ENCODE measurements at places on chromosomes 11 and 22.

DNA sequence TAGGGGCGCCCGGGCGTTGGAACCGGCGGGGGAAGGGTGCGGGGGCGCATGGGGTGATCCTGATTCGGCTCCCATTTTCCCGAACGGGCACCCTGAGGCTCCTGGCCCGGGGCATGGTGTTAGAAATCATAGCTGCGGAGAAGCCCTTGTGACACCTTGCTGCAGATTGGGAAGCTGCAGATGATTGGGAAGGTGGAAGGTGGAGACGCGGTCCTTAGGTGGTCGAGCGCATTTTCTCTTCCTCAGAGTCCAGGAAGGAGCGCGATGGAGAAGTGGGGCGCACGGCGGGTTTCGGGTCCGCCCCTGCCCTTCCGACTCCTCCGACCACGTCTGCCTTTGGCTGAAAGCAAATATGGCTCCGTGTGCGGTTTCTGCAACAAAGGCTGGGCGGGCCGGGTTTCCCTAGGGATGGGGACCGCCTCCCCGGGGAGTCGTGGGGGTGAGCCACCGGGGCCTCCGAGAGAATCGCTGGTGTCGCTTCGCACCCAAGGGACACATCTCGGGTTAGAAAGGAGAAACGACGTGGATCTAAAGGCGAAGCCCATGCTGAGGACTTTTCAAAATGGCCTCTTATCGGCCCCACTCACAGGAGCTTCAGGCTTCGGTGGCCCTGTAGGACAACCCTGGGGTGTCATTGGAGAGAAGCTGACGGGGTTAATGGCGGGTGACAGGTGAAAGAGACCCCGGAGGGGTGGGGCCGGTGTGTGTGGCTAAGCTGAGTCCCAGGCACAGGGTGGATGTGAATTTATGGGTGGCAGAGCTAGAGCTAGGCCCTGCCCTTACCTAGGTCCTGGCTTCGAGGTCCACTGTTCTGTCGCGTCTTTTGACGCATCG is 707 bp upstream of the FTH1 start:
- peak; percentile 33 for DNase-seq

GRCh38 chr11:35974882-35975589 is 31.2 kb downstream of the LDLRAD3 start:
- no peak for DNase-seq

- DNase-seq, result peak; percentile 82
Observed at GRCh38 chr22:50306753-50307749, at the start of gene PLXNB2. TSS of gene PLXNB2 (minus strand) at chr22:50307646. CDS start at chr22:50290584, 17,062 bp downstream.

GRCh38 chr22:45069925-45070324 is 60.1 kb upstream of the PHF21B start:
- no peak for DNase-seq

GRCh38 chr22:24376586-24376985 is 50.8 kb upstream of the ADORA2A start:
- DNase-seq, result no peak

- peak; percentile 91 for DNase-seq
Observed at GRCh38 chr22:31489632-31490495, at the start of gene EIF4ENIF1. TSS of gene EIF4ENIF1 (minus strand) at chr22:31489842. CDS start at chr22:31488718, 1,124 bp downstream.

DNA sequence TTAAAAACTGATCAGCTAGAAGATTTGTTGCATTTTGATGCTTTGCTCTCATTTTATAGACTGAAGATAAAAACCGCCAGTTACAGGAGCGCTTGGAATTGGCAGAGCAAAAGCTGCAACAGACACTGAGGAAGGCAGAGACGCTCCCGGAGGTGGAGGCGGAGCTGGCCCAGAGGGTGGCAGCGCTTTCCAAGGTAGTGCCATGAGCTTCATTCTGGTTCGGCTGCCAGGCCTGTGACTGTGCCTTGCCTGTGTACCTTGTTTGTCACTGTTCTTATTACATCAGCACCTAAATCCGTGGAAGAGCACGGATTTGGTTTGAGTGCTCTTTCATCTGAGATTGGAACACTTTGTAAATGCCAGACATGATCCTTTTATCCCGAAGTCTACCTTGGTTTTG is 61.4 kb downstream of the PPFIA1 start:
- DNase-seq, result no peak

DNA sequence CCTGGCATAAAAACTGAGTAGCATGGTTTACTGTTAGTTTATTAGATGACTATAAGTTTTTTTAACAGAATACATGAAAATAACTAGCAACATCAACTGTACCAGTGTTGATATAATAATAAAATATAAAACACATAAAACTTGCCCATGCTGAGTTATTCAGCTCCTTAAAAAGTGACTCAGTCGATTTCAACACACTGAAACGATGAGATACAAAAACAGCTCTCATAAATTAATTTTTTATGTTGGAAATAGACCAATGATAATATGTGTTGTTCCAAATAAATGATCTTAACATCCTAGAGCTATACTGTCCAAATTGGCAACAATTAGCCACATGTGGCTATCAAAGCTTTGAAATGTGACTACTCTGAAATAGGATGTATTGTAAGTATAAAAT is 15.9 kb downstream of the PDGFD start:
- peak; percentile 78 for DNase-seq

GRCh38 chr11:65224930-65225278 is 36.9 kb upstream of the POLA2 start:
- DNase-seq, result peak; percentile 65

DNA sequence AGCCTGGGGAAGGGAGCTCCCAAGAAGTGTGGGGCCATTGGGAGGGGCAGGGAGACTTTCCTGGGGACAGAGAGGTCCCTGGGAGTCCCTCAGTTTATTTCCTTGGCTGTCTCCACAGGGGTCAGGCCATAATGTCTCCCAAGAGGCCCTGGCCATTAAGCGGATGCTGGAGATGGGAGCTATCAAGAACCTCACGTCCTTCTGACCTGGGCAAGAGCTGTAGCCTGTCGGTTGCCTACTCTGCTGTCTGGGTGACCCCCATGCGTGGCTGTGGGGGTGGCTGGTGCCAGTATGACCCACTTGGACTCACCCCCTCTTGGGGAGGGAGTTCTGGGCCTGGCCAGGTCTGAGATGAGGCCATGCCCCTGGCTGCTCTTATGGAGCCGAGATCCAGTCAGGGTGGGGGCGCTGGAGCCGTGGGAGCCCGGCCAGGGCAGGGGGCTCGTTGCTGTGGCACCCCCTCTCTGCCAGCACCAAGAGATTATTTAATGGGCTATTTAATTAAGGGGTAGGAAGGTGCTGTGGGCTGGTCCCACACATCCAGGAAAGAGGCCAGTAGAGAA is 58.4 kb downstream of the ST3GAL4 start:
- DNase-seq, result no peak

DNA sequence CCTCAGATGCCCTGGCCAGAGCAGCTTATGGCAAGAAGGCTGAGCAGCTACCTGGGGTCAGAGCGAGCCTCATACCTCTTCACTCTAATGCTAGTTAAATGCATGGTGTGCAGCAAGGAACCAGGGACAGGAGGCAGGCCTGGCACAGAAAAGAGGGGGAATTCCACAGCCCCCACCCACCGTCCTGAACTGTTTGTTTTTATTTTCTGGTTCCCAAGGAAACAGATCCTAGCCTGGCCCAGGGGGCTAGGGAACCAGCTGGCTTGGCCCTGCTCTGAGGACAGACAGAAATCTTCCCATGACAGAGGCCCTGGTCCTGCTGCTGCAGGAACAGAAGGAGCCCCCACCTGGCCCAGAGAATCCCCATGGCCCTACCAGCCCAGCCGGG is 40.4 kb downstream of the SLCO2B1 start:
- DNase-seq, result no peak

- DNase-seq, result peak; percentile 89
Observed at GRCh38 chr11:121630041-121630440, 177.3 kb upstream of the SORL1-AS1 start.

Measured in fibroblast of skin of right biceps (primary cell).